ENCODE measurements at places on chromosomes 12 and 14.
A peak's percentile ranks its signal among the peaks of the same experiment; 100 is the strongest.

GRCh38 chr12:106901276-106901675 is 54.4 kb upstream of the TMEM263 start:
- DNase-seq = peak; percentile 23

GRCh38 chr12:50088577-50089335 is 3.6 kb downstream of the SMARCD1 start:
- no peak for DNase-seq

DNA sequence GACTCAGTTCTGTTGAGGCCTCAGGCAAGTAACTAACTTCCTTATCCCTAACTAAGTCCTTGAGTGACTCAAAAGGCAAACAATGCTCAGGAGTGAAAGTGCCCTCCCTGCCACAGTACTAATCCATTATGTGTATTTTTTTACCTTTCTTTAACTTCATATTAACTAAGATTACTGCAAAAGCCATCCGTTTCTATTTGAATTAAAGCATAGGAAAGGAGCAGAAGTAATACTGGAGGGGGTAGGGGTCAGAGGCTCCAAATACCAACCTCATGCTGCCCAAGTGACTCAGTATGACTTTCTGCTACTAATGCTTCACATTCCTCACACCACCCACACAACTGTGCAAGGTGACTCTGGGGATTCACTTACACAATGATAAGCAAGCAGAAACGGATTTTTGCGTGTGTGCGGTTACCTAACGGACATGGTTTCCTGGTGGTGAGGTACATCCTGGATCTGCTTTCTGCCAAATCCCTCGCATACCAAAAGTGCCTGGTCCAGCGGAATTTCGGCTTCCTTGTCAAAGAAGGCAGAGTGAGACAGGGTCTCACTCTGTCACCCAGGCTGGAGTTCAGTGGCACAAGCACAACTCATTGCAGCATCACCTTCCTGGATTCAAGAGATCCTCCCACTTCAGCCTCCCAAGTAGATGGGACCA is 25.1 kb downstream of the MOK start:
- peak; percentile 94 for DNase-seq

GRCh38 chr12:49720214-49720613 is 13.0 kb upstream of the FMNL3 start:
- DNase-seq = peak; percentile 37

- DNase-seq = no peak
Observed at GRCh38 chr14:61120576-61120975, 139.5 kb downstream of the SLC38A6 start.

DNA sequence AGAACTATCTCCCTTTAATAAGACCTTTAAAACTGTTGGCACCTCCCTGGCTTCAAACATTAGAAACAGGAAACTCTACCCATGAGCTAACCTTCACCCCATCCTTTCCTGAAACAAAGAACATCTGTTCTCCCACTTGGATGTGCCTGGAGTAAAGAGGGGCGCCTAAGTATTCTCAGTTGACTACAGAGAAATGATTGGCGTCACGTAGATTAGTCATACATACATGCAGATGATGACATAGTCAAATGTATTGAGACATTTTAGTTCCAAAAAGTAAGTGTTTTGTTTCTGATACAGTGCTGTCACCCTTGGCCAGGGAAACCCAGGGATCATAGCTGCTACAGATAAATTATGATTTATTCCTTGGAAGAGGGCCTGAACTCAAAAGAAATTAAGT is 260.0 kb upstream of the PLEKHG7 start:
- DNase-seq = no peak

- DNase-seq = no peak
Observed at GRCh38 chr12:40055228-40055579, 50.7 kb downstream of the SLC2A13 start.

DNA sequence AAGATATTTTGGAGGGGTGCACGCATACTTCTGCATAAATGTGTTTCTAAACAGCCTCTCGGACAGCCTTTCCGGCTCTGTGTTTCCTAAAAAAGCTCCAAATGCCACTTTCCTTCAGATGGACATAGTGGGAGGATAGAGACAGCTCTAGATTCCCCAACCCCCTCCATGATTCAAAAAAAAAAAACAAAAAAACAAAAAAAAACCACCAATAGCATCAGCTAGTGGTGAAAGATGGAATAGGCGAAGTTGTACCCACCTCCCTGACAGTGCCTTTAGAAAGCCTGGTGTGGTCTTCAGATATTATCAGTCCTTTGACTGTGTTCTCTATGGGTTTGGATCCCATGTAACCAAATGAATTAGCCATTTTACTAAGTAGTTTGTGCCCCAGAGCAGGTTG is 94.1 kb downstream of the PHETA1 start:
- no peak for DNase-seq

GRCh38 chr12:45732250-45732649 is 2.7 kb downstream of the ARID2 start:
- DNase-seq = peak; percentile 11

GRCh38 chr14:105067140-105067968 is 2.1 kb upstream of the GPR132 start:
- peak; percentile 68 for DNase-seq

GRCh38 chr14:68365228-68365627 is 427.6 kb downstream of the ZFP36L1 start:
- DNase-seq = peak; percentile 52

DNA sequence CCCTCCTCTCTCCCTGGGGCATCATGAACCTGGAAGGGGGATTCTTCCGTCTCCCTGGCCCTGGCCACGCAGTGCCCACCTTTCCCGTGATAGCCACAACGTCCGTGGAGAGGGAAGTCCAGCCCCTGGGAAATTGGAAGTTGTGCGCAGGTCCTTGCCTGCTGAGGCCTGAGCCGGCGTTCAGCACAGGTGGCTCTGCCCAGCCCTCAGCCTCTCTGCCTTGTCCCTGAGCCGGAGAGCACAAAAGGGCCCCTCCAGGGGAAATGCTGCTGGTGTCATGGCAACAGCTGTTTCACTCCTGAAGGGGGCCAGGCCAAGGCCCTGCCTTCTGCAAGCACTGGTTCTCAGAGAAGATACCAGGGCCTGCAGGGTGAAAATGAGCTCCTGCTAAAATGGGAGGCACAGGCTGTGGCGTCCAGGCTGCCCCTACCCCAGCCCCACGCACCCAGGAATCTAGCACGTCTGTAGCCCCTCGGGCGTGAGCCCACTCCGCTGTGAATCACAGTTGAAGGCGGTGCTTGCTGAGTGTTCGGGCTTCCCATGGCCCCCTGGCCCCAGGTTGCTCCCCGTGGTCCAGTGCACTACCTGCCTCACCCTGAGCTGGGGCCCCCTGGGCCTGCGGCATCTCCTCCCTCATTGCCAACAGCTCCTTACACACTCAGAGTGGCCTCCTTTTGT is 149.4 kb downstream of the ADGRD1 start:
- DNase-seq = no peak

DNA sequence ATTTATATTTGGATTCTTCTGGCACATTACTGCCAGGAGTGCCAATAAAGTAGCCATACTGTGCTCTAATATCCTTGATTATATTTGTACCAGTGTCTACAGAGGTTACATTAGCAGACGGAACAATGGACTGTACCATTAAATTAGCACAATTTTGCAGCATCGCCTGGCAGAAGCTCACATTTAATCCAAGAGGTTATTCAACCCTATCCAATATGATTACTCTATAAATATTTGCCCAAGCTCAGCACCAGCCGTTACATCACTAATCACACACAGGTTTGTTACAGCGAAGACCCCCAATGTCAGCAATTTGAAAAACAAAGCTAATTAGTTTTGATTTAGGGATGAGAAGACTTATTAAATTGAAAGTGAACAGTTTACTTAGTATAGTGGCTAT is 16.9 kb upstream of the MGST1 start:
- no peak for DNase-seq

DNA sequence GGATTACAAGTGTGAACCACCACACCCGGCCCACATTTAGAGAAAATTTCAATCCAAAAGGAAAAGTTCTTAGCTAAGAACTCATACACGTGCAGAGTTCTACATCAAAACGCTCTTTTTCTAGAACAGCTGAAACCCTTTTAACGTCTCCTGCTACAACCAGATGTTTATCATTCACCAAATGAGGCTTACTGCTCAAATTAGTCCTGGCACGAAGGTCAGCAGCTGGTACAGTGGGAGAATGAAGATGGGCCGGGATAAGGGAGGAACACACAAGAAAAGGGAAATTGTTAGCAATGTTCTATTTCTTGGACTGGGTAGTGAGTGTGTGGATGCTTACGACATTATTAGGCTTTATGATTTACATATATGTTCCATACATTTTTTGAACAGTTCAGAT is 37.2 kb downstream of the PRKAB1 start:
- DNase-seq = peak; percentile 48

DNA sequence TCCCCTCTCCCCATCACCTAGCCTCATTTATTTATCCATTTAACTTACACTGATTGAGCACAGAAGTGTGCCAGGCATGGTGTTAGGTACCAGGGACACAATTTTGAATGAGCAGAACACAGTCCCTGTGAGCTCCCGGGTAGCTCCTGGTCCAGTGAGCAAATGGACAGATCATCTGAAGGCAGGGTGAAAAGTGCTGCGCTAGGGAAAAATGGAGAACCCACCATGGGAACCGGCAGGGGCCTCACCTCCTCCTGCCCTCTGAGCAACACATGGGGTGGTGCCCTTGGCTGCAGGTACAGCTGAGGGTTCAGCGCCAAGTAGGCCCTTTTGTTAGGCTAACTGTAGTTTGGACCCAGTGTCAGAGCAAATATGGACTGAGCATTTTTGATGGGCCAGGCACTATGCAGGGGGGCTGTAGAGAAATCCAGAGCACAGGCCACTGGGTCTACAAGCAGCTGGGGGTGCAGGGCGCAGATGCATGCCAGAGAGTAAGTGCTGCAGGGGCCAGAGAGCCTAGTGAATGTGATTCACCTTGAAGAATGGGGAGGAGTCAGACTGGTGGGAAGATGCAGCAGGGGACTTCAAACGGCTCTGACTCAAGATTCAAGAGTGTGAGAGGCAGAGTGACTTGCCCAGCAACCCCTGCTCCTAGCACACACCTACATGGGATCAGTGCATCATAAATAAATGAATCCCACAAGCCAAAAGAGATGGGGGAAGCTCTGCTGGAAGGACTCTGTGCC is 28.2 kb downstream of the LTBP2 start:
- peak; percentile 66 for DNase-seq
